Vagina (tissue), 2 donors: ENCODE measurements at places on chromosomes 12 and 14.

- DNase-seq, result no peak
Observed at GRCh38 chr14:47966076-47966810, 290.8 kb upstream of the MDGA2 start.

DNA sequence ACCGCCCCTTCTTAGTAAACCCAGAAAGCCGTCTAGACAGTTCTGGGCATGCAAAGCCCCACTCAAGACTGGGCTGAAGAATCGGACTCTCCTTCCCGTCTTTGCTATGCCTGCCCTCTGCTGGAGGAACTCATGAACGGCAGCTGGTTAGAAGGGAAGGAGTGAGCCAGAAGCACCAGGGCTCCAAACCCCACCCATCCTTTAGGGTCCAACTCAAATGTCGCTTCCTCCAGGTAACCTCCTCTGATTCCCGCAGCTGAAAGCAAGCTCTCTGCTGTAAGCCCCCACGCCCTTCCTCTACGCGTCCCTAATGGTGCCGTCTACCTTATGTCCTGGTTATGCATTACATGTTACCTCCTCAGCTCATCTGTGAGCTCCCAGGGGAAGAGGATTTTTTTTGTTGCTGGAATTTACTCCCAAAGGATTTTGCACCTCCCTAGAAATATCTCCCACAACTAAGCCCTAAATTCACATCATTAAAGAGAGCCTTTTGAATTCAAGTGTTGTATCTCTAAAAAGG is 59.0 kb upstream of the SCN8A start:
- DNase-seq, result no peak

DNA sequence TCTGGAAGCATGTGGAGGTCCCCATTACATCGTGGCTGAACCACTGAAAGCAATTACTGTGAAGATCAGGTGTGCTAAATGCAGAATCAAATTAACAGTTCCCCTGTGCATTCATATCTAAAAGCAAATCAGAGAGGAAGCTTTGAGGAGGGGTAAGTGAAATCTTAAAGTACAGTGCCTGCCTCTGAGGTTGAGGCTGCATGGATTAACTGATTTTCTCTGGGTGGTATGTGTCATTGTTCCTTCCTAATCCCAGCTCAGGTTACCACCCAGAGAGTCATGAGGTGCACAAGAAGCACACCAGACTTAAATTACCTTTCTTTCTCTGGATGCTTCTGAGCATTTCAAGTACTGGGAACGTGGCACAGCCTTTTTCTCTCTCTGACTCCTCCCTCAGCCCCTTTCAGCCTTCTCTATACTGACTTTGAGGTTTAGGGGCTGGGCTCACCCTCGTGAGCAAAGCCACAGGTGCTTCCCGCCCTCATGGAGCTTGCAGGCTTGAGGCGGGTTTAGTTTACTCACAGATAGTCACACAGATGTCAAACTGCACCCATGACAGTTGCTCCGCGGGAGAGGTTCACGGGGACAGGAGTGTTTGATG is 237.6 kb upstream of the CRY1 start:
- DNase-seq, result no peak

- no peak for DNase-seq
Observed at GRCh38 chr12:88111074-88111652, 30.7 kb downstream of the CEP290 start.

DNA sequence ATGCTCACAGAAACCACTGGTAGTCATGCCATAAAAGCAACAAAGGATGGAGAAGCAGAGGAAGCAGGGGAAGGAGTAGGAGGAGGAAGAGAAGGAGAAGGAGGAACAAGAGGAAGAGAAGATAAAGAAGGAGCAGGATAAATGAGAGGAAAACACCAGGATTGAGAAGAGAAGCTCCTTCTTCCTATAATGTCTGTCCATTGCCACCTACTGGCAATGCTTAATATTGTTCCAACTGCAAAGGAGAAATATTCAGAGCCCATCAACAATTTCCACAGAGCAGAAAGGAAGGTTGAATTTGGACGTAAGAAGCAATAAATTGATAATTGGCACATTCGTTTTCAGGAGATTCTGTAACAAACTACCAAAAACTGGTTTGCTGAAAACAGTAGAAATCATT is 898.4 kb downstream of the SLC16A7 start:
- no peak for DNase-seq

DNA sequence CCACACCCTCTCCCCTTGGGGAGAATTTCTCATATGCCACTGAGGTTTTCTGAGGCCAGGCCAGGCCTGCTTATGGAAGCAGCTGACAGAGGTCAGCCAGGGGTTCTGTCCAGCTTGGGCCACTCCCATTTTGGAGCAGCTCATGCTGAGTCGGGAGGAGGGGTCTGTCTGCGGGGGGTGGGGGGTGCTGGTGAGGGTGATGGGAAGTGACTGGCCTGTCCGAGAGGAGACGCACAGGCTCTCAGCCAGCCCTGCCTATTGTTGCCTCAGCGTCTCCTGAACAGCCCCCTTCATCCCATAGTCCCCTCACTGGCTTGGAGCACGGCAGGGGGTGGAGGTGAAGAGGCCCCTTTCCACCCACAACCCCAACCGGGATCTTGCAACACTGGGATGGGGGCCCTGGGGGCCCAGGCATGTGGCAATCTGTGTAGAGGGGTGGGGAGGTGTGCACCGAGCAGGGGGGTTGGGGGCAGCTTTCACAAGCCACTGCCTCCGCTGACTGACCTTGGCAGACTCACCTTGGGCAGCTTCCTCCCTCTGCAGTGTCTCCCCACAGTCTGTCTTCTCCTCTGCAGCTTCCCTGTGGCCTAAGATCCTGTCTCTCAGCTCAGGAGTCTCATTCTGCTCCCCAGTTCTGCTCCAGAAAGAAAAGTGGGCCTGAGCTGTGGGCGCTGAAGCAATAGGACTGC is 5.5 kb downstream of the CEBPE start:
- DNase-seq, result no peak

DNA sequence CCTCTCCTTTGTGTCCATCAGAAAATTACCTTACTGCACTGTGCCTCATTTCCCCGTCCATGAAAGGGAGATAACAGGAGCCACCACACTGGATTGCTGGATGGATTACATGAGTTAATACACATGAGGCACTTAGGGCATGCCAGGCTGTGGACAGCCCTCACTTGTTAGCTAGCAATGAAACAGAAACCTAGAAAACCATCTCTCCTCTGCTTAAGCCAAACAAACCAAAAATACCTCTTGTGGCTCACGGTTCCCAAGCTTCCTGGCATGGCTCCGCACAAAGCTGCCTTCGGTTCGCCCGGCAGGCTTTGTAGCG is 660 bp upstream of the HCFC2 start:
- DNase-seq, result no peak

DNA sequence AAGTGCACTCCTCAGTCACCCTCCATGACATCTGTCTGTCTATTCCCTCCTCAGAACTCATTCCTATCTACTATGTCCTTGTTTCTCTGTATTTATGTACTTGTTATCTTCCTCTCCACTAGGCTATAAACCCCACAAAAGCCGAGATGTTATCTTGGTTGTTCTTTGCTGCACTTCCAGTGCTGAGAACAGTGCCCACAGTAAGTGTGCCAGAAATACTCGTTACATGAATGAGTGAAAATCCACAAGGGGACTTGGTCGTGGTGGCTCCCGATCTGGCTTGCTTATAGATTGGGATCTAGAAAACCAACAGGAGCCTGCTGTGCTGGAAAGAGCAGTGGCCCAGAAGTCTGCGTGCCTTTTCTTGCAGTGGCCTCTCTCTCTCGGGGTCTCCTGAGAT is 111.9 kb upstream of the PRMT8 start:
- no peak for DNase-seq

GRCh38 chr12:117408161-117408791 is 46.9 kb upstream of the NOS1 start:
- DNase-seq, result no peak

DNA sequence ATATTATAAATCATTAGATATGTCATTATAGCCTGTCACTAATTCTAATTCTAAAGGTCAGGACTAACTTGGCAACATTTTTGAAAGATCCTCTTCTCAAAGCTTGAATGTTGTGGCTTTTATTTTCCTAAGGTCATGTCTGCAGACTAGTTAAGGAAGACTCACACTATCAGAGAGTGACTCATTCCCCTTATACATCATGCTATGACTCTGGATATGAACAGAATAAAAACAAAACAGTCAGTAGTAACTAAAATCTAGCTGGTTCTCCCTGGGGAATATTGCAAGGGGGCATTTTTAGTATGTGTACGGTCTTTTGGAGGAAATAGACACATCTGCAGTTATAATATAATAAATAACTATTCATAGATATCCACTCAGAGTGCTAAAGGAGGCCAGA is 170.6 kb downstream of the SLC2A13 start:
- DNase-seq, result no peak

GRCh38 chr14:91055016-91055415 is 5.4 kb downstream of the RPS6KA5 start:
- DNase-seq, result no peak

- DNase-seq, result no peak
Observed at GRCh38 chr14:90510159-90510558, 113.3 kb downstream of the CALM1 start.

GRCh38 chr12:48527891-48528670 is 2.6 kb downstream of the OR8S1 start:
- DNase-seq, result no peak

DNA sequence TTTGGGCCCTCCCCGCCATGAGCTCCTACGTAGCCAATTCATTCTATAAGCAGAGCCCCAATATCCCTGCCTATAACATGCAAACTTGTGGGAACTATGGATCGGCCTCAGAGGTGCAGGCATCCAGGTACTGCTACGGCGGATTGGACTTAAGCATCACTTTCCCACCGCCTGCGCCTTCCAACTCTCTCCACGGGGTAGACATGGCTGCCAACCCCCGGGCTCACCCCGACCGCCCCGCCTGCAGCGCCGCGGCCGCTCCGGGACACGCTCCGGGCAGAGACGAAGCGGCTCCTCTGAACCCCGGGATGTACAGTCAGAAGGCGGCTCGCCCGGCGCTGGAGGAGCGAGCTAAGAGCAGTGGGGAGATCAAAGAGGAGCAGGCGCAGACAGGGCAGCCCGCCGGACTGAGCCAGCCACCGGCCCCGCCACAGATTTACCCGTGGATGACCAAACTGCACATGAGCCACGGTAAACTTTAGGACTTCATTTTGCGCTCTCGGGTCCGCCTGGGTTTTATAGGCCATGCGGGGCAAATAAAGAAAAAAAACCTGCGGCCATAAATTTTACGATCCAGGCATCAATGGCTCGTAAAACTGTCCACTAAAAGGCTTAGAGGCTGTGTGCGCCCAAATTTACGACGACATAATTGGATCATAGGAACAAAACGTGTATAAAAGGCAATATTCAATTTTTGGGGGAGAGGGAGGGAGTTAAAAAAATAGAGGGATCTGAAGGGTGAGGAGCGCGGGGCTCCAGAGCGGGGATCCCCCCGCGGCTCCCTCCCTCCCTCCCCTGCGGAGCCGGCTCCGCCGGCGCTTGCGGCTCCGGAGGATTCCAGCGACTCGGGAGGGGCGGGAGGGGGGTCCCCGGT is 493 bp downstream of the HOXC5 start:
- no peak for DNase-seq

GRCh38 chr12:26761775-26762174 is 71.2 kb downstream of the ITPR2 start:
- DNase-seq, result no peak

DNA sequence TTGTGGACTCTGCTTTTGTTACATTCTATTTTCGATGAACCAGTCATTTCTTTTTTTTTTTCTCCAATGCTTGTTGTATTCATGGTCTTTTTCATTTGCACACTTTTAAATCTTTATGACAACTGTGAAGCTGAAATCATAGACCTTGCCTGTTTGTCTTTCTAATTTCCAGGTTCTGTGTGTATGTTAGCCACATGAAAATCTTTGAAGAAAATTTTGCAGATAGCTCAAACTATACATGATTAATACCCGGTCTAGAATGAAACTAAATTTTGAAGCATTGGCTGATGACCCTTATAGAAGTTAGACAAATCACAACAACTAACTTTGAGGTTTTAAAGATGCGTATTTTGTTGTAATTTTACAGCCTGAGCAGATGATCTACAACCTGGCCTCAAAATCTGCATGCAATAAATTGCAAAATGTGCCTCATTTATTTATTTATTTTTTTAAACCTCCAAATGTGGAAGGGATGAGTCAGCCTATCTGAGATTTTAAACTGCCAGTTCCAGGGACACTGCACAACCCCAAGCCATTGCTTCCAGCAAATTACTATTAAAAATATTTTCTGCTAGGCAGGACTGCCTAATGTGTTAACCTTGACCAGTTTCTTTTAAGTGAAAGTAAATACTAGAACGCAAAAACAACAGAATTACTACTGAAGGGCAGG is 96.3 kb upstream of the NAV3 start:
- no peak for DNase-seq

GRCh38 chr14:99944241-99944651 is 121.0 kb upstream of the EVL start:
- DNase-seq, result no peak
